Aorta (tissue), 5 donors: ENCODE measurements at places on chromosomes 16 and 17. TPM values are rescaled to one million over a fixed set of nuclear protein-coding genes. Genes with fewer than 3 reads are reported as not detected.

The ACAP1 gene
- 18.6 TPM for total RNA-seq

The CTRB2 gene
- 9.1 TPM for total RNA-seq

The CRYBA1 gene
- not detected for total RNA-seq

The HYDIN gene
- 4.8 TPM for total RNA-seq

The CLEC19A gene
- total RNA-seq: not detected

The E4F1 gene
- 21.5 TPM for total RNA-seq

The KRTAP4-9 gene
- not detected for total RNA-seq

The CD7 gene
- 3.4 TPM for total RNA-seq

The GALR2 gene
- total RNA-seq: not detected

The CPNE2 gene
- 29.4 TPM for total RNA-seq

The CASKIN1 gene
- not detected for total RNA-seq

The PRSS36 gene
- 8.8 TPM for total RNA-seq

The ODAD4 gene
- total RNA-seq: 0.81 TPM

The CTRL gene
- total RNA-seq: 0.84 TPM

The SCNN1B gene
- 1.3 TPM for total RNA-seq

The PIPOX gene
- 1.6 TPM for total RNA-seq

The KRTAP9-4 gene
- not detected for total RNA-seq

The SLC38A8 gene
- not detected for total RNA-seq

The ZPBP2 gene
- not detected for total RNA-seq

The HS3ST4 gene
- not detected for total RNA-seq

The COIL gene
- total RNA-seq: 12.0 TPM

The CCR7 gene
- 0.84 TPM for total RNA-seq

The TBX21 gene
- 0.39 TPM for total RNA-seq

The CNGB1 gene
- total RNA-seq: not detected

The GPR179 gene
- not detected for total RNA-seq

The NUTF2 gene
- 88.2 TPM for total RNA-seq

The CD79B gene
- 5.1 TPM for total RNA-seq

The KRT17 gene
- total RNA-seq: 5.5 TPM

The OR2C1 gene
- total RNA-seq: not detected

The HIGD1B gene
- 1.3 TPM for total RNA-seq
